CD8-positive, alpha-beta memory T cell (primary cell): ENCODE measurements at places on chromosomes 16 and 17. TPM values are rescaled to one million over a fixed set of nuclear protein-coding genes. Genes with fewer than 3 reads are reported as not detected.

GRCh38 chr17:56159826-56160380 lies 6.6 kb downstream of the ANKFN1 start:
- no peak for DNase-seq

- DNase-seq: no peak
These were observed 53.1 kb upstream of the ABCC11 start for GRCh38 chr16:48300391-48300856.

DNA sequence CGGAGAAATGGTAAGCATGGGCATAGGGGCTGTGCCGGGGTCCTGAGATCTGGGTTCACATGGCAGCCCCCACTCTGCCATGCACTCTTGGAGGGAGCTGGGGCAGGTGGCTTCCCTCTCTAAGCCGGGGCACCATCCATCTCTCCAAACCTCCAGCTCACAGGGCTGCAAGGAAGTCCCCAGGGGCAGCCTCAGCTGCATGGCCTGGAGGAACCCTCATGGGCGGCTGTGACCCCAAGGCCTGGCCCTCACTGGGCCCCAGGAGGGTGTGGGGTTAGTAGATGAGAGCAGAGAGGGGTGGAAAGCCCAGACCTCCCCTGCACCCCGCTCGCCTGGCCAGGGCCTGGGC lies 2.6 kb downstream of the CTRB2 start:
- no peak for DNase-seq

Gene DBNDD1
- 0.18 TPM for total RNA-seq

DNA sequence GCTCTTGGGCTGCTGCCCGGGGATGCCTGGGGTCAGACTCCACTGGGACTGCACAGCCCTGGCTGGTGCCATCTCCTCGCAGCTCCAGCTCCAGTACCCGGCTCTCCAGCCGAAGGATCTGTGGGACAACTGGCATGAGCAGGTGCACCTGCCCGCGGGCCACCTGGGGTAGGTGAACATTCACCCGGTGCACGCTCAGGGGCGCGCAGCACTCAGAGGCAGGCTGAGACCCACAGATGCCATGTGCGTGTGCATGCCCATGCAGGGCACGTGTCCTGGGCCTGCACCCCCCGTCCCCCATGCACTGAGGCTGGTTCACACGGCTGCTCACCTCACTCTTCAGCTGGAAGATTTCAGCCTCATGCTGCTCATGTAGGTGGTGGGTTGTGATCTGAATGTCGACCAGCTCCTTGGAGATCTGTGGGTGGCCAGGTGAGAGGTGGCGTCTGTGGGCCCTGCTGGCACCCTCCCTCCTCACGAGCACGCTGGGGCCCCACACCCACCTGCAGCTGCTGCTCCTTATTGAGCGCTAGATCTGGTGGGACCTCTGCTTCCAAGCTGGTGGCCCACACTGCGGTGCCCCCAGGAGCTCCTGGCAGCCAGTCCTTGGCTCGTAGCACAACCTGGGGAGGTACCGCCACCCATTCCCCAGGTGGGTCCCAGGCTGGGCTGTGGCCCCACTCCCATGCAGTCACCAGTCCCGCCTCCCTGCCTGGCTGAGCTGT lies 618 bp downstream of the CCDC78 start:
- no peak for DNase-seq

GRCh38 chr16:11361701-11362451 lies 16.6 kb downstream of the RMI2 start:
- peak; percentile 55 for DNase-seq

GRCh38 chr16:17526956-17527937 lies 56.5 kb upstream of the XYLT1 start:
- no peak for DNase-seq

DNA sequence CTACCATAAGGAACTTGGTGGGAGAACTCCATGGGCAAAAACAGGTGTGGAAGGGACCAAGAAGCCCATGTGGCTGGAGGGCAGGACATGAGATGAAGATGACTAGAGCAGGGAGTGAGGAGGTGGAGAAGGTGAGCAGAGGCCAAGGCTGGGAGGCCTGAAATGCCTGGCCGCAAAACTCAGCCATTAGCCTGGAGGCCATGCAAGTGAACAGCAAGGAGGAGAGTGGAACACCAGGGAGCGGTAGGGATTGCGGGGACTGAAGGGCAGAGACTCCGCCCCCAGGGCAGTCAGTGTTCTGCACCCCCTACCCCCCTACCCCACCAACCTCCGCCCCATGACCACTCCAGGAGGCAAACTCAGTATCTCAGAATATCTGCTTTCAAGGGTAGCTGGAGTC lies 17.0 kb downstream of the BCL7C start:
- DNase-seq: no peak

GRCh38 chr17:81240761-81241160 lies 1.6 kb downstream of the NDUFAF8 start:
- no peak for DNase-seq

- DNase-seq: no peak
These were observed 3.5 kb upstream of the CAMKK1 start for GRCh38 chr17:3896108-3896967.

Gene MT3
- total RNA-seq: not detected

DNA sequence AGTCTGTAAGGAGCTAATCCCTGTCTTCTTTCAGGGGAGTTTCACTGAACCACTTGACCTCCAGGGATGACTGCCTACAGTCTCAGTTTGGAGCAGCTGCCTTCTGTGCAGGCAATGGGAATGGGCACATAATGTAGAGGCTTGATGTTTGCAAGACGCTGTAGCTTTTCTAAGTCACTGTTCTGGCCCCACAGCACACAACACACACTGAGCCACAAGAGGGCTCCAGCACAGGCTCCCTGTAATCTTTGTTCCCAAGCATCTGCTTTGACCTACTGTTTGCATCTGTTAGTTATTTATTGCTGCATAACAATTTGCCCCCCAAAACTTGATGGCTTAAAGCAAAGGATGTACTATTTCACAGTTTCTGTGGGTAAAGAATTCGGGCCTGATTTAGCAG lies 419.0 kb upstream of the ASIC2 start:
- DNase-seq: no peak

Gene KRT10
- total RNA-seq: 61.9 TPM

- no peak for DNase-seq
These were observed 25.7 kb downstream of the MAP3K3 start for GRCh38 chr17:63647936-63648335.

Gene GNG13
- total RNA-seq: not detected

- DNase-seq: no peak
These were observed 631 bp downstream of the UTP6 start for GRCh38 chr17:31900877-31901276.

DNA sequence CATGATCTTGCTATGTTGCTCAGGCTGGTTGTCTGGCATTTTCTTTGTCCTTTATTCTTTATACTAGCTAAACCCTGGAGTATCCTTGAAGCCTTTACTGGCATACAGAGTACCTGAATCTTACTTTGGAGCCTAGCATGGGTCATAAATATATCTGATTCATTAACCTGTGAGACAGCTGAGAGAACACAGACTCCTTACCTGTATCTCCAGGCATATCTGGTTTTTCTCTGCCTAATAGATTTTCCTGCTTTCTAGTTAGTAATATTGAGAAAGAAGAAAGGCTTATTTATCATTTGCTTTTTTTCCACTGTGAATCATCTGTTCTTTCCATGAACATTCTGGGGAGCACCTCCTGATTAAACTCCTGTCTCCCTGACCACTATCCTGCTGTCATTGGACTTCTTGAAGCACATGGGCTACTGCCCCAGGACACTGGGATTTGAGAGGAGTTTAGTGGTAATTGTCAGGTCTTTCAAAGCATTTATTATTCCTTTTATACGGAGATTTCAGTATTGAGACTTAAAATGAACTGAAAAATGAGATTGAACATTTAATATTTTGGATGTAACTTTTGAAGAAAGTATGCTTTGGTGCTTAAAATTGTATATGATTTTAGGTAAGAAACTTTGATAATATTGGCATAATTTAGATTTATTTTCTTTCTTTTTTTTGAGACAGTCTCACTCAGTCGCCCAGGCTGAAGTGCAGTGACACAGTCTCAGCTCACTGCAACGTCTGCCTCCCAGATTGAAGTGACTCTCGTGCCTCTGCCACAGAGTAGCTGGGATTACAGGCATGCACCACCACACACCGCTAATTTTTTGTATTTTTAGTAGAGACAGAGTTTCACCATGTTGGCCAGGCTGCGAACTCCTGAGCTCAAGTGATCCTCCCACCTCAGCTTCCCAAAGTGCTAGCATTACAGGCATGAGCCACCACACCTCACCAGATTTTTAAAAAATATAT lies 8.6 kb downstream of the PDP2 start:
- DNase-seq: no peak

GRCh38 chr17:2850991-2851390 lies 54.8 kb downstream of the RAP1GAP2 start:
- DNase-seq: no peak

GRCh38 chr16:57867000-57867561 lies 64.8 kb upstream of the KIFC3 start:
- DNase-seq: no peak

- peak; percentile 38 for DNase-seq
These were observed 2.0 kb upstream of the ARRB2 start for GRCh38 chr17:4708436-4708835.

- peak; percentile 4 for DNase-seq
These were observed 431 bp downstream of the DYNC1LI2 start for GRCh38 chr16:66751053-66751302.

DNA sequence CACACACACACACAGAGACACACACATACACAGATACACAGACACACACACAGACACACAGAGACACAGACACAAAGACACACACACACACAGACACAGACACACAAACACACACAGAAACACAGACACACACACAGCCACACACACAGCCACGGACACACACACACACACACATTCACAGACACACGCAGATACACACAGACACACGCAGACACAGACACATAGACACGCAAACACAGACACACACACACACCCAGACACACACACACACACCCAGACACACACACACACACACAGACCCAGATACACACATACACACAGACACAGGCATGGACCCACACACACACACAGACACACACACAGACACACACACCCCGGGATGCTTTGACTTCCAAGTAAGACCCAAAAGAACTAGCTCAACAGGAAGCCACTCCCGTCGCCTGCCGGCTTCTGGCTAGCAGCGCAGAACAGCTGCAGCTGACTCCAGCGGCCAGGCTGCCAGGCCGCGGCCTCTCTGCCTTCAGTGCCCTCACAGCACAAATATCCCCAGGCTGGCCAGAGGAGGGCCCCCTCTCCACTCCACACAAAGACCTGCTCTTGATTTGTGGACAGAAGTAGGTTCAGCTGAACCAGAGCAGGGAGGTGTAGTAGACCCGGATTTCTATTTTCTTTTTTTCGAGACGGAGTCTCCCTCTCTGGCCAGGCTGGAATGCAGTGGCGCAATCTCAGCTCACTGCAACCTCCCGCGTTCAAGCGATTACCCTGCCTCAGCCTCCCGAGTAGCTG lies 6.0 kb upstream of the CHRNE start:
- DNase-seq: peak; percentile 54

DNA sequence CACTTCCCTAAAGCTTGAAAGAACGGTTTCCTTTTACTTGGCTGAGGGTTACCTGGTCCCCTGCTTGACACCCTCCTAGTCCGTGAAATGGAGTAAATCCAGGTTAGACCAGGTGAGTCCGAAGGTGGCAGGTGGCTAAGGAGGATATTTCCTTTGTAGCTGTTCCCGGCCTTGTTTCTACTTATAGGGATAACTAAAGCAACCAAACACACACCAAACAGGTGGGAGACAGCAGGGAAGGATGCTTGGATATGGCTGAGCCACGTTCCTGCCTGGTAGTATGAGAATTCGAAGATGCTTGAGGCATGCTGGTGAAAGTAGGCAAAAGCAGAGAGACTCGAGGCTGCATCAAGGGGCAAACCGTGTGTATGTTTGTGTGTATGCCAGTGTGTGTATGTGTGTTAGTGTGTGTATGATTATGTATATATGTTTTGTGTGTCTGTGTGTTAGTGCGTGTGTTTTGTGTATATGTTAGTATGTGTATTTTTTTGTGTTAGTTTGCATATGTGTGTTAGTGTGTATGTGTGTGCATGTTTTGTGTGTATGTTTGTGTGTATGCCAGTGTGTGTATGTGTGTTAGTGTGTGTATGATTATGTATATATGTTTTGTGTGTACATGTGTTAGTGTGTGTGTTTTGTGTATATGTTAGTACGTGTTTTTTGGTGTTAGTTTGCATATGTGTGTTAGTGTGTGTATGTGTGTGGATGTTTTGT lies 28.9 kb downstream of the RBFOX1 start:
- DNase-seq: no peak

Gene P2RX1
- total RNA-seq: 0.13 TPM

- peak; percentile 57 for DNase-seq
These were observed 3.3 kb upstream of the N4BP1 start for GRCh38 chr16:48613061-48613957.

Gene TPSB2
- not detected for total RNA-seq

DNA sequence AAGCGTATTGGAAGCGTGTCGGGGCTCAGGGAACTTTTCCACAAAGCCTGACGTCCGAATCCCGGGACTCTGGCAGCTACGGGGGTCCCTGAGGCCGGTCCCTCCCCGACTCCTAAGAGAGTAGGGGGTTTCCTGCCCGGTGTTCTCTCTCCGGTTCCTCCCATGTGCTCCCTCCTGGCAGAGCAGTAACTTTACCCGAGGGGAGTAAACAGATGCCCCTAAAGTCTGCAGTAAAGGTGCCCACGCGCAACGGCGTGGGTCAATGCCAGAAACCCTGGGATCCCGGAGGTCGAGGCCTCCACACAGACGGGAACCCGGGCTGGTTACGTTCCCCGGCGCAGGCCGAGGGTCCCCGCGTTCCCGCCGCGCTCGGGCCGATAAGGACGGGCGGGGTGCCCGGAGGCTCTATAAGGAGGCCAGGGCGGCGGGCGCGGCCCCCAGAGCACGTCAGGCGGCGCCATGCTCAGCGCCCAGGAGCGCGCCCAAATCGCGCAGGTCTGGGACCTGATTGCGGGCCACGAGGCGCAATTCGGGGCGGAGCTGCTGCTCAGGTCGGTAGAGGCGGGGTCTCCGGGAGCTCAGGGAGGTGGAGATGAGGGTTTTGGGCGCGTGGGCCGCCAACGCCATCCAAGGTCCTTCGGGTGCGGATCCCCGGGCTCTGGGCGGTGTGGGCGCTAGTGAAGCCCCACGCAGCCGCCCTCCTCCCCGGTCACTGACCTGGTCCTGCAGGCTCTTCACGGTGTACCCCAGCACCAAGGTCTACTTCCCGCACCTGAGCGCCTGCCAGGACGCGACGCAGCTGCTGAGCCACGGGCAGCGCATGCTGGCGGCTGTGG lies at the start of gene HBM:
Gene HBM (plus strand): TSS at position 440 of the 836 bp plus-strand sequence. CDS start 20 bp downstream, at position 460.
- DNase-seq: peak; percentile 19

GRCh38 chr17:53135969-53136368 lies 686.8 kb upstream of the KIF2B start:
- no peak for DNase-seq

DNA sequence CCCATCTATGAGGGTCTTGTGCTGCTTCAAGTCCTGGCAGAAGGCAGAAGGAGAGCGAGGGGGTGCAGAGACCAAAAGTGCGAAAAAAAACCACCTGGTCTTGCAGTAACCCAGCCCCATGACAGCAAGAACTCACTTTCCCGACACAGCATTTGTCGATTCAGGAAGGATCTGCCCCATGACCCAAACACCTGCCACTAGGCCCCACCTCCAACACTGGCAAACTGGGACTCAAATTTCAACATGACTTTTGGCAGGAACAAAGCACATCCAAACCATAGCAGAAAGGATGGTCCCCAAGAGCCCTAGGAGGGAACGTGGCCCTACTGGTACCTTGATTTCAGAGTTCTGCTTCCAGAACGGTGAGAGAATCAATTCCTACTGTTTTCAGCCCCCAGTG lies 34.7 kb upstream of the KLHDC4 start:
- no peak for DNase-seq

- DNase-seq: no peak
These were observed 3.5 kb upstream of the TRIM47 start for GRCh38 chr17:75881678-75882454.

- DNase-seq: no peak
These were observed 169.1 kb upstream of the RPH3AL start for GRCh38 chr17:521561-522325.

Gene LRRC37A3
- total RNA-seq: 9.3 TPM

- DNase-seq: no peak
These were observed 16.1 kb downstream of the MRTFB start for GRCh38 chr16:14087181-14087580.
